PC-3 (cell line): ENCODE measurements at places on chromosomes 16 and 17. TPM values are rescaled to one million over a fixed set of nuclear protein-coding genes. Genes with fewer than 3 reads are reported as not detected.

GRCh38 chr16:9089660-9090059 lies 1.8 kb upstream of the HAPSTR1 start:
- DNase-seq = no peak

DNA sequence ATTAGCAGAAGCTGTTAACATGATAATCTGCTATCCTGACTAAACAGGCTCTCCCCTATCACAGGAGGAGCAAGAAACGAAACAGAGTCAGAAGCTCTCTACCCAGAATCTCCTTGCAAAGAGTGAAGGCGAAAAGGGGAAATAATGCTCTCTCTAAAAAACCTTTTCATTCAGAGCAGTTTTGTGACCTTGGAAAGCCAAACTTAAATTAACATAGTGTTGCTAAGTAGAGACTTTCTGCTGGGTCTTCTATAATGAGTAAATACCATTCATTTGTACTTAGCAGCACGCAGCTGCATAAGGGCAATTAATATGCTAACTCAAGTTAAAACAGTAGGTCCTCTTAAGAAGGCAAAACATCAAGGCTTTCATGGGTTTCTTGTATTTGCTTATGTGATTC lies 101.7 kb upstream of the GPR139 start:
- no peak for DNase-seq

The LGALS9 gene
- total RNA-seq = 1.1 TPM in 1 of 2 replicates, not detected in the other

DNA sequence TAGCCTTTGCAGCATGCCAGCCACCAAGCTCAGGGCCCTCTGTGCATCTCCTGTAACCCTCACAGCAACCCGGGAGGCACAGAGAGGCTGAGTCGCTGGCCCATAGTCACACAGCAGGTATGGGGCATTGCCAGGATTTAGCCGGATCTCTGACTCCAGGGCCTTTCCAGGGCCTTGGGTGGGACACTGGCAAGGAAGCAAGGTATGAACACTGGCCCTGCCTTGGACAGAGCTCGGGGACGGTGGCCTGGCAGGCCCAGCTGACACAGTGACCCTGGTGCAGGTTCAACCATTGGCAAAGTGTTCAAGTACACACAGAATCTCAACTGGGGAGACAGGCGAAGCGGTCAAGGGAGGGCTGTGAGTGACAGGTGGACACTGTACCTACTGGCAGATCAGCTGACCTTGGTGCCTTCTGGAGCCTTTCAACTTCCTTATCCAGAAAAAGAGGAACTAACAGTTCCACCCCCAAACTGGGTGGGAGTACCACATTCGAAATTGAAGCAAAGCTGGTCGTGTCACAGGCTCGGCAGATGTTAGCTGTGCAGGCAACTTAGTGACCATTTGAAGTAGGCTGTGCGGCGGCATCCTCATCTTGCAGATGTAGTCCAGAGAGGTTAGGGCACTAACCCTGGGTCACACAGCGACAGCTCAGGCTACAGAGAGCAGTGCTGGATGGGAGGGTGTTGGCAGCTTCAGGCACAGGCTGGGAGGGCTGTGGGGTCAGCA lies 287.4 kb downstream of the SEC14L1 start:
- DNase-seq = no peak

DNA sequence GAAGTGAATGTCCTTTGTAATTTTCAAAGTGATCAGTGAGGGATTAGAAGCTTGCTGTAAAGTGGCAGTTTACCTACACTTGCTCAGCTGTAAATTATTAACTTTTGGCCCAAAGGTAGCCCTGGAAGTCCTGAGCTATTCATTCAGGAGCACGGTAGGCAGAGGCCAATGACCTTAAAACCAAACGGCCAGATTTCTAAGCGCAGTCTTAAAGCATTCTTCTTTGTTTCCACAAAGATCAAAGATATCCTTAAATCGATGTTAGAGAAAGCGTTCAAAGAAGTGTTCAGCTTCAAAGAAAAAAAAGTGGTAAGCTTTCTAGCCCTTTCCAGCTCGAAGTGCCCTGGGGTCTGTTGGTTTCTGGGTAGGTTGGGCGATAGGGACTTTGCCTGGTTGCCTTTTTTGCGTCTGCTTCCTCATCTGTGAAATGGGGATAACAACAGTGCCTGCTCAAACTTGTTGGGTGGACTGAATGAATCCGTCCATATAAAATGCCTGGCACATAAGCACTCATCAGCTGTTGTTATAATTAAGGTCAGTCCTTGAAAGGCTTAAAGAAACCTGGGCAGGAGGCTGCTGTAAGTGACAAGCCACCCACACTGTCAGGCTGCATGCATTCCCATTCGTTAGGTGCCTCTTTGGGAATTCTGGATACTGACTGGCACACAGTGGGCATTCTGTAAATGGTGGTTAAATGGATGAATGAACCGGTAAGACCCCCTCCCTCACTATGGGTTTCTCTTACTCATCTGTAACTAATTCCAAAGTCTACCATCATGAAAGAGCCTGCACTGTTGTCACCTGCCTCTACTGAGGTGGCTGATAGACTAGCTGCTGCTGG lies 113.2 kb downstream of the PRKCA start:
- DNase-seq = no peak

The GSPT1 gene
- 67.9 and 84.0 TPM in 2 replicates for total RNA-seq

The KRT36 gene
- total RNA-seq = not detected in 2 replicates

DNA sequence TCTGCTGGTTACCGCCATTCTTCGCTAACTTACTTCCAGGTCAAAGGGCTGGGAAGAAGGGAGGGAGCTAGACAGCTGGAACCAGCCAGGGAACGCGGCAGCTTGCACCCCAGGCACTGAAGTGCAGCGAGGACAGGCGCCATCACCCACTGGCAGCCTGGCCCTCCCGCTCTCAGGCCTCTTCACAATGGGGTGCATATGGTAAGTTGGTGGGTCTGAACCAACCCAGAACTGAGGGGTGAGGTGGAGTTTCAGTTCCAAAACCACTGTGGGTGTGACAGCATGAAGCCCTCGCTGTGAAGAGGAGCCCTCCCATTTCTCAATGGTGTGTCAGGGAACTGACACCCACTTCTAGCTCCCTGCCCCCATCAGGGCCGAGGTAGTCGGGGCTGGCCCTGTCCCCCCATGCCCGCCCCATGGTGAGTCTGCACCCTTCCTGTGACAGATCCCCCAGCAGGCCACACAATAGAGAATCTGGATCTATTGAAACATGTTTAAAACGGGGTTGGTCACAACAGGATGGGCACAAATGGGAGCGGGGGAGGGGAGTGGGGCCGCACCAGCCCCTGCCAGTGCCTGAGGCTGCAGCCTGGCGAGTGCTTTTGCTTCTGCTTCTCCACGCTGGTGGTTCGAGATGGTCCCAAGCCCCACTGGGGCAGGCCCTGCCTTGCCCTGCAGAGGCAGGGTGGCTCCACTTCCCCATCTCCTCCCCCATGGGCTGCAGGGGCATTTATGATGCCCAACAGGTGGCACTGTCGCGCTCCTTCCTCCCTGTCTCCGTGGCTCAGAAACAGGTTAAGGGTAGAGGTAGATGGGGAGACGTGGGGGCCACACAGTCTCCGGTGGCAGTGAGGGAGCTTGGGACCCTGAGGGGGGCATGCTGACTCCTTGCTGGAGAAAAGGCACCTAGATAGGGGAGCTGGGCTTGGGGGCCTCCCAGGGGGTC lies 2.3 kb downstream of the LIMD2 start:
- peak; percentile 74 for DNase-seq

The FAM171A2 gene
- total RNA-seq = 16.3 and 22.6 TPM in 2 replicates
